ENCODE measurements at places on chromosomes 16 and 17. TPM values are rescaled to one million over a fixed set of nuclear protein-coding genes. Genes with fewer than 3 reads are reported as not detected.

- peak; percentile 94 for DNase-seq
Observed at GRCh38 chr17:78873519-78874340, 29.3 kb downstream of the CEP295NL start.

DNA sequence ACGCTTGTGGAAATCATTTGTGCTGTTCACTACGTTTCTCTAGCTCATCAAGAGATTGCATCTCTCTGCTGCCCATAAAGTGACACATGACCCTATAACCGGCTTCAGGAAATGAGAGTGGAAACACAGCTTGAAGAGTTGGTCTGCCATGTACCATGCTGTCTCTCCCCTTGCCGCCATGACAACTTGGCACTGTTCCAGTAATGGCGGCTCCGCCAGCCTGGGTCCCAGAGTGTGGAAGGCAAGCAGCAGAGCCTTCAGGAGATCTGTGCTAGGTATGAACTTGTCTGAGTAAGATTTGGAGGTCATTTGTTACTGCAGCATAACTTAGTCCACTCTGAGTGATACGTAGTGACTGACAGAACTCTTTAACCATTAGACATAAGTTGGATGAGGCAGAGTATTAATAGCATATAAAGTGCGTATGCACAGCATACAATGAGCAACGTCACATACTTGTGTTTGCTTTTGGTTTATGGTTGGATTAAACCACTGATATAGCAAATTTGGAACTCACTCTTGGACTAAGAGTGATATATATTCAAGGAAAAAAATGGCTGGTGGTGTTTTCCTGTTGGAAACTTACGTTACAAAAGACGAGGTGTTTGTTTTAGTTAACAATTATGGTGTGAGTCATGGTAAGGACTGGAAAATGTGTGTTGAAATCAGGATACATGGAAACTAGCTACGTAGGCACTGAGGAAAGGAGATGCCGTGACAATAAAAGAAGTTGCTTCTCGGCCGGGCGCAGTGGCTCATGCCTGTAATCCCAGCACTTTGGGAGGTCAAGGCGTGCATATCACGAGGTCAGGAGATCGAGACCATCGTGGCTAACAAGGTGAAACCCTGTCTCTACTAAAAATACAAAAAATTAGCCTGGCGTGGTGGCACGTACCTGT lies 24.4 kb upstream of the PMP22 start:
- DNase-seq, result no peak

DNA sequence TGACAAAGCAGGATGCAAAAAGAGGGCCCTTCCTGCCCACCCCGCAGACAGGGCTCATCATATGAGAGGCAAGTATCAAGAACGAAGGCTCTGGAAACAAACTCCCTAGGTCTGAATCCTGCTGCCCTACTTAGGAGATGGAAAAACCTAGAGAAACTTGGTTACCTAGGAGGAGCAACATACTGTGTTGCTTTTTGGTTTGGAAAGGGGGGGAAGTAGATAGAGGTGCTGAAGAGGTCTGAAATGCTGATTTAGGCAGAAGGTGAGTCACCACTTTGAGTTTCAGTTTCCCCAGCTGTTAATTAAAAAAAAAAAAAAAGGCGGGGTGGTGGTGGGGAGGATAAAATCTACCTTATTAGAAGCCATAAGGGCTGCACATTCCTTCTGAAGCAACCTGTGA lies 1.5 kb downstream of the N4BP1 start:
- no peak for DNase-seq

DNA sequence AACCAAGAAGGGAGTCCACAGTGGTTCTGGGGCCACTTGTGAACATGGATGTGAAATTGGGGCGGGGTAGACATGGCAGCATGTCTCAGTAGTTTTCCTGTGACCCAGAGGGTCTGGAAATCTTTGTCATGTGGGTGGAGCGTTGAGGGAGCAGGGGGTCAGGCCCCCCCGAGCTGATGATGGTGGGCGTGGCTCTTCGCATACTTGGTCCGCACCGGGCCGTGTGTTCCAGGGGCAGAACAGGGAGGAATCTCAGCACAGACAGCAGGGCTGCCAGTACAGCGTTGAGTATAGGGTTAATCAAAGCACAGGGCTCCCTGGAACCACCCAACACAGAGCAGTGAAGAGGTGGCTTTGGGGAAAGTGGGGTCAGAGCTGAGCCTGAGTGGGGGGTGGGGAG lies 267.5 kb downstream of the SEC14L1 start:
- DNase-seq, result no peak

GRCh38 chr16:4574919-4575705 lies 19.0 kb downstream of the C16orf96 start:
- DNase-seq, result peak; percentile 80

GRCh38 chr16:3013491-3013951 lies 798 bp downstream of the CLDN9 start:
- DNase-seq, result no peak

- DNase-seq, result no peak
Observed at GRCh38 chr17:27563532-27563931, 67.5 kb upstream of the LGALS9 start.

DNA sequence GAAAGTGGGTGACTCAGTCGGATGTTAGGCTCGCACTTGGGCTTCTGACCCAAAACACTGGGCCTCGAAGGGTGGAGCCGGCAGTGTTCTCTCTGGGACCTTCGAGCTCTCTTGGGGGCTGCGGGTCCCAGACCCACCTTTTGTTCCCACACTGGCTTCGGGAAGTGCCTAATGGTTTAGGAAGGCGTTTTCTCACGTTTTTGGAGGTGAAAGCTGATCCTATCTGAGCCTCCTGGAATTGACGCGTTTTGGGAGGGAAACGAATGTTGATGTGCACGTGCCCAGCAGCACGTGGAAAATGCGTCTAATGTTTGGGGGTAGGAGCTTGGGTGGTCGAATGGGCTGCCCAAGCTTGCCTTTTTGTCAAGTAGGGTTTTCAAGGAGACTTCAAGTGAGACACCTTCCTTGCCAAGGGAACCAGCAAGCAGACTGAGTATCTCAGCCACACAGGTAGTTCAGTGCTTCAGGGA lies 666 bp downstream of the HGS start:
- no peak for DNase-seq

GRCh38 chr17:68327823-68328557 lies 36.7 kb downstream of the ARSG start:
- DNase-seq, result no peak

DNA sequence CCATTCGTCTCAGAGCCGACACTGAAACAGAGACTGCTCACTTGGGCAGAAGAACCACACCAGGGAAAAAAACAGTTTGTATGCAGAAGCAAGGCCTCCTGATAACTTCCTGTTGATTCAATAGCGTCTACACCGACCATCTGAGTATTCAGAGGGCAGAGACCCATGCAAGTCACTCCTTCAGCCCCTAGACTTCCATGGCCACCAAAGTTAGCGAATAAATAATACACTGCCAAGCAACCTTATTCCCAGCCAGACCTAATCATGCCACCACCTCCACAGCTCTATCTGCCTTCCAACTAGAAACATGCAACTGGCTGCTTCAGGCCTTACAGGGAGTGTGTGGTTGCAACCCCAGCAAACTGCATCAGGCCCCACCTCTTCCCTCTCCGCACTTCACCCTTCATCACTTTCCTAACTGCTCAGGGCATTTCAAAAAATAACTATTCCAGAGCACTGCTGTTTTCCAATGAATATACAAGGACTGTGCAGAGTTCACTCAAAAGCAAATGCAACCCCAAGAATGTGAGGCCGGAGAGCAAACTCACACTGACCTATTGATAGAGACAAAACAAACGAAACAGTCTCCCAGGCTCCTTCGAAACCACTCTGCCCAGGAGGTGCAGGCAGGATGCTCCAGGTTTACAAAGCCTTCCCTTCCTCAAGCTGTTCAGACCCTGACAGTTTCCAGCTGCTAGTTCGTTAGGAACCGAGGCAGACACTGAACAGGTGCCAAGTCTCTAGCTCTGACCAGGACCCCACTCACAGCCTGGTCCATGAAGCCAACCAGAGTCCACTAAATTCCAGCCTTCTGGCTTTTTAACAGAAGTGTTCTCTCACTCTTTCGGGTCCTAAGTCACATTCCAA lies 3.6 kb downstream of the USP7 start:
- DNase-seq, result no peak

GRCh38 chr17:5437721-5438317 lies 1.1 kb downstream of the C1QBP start:
- DNase-seq, result no peak

DNA sequence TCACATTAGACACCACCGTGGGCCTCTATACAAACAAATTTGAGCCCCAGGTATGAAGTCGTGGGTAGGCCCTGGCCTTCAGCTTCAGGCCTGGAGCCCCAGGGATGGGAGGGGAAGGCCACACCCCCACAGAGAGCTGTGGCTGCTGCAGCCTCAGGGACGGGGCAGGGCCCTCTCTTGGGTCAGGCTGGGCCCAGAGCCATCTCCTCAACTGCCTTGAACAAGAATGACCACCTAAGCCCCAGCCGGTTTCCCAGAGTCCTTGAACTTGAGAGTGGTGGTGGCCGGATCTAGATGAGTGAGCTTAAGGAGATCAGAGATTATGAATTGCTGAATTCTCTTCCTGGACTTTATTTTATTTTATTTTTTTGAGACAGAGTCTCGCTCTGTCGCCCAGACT lies 18.6 kb downstream of the SCNN1B start:
- DNase-seq, result no peak

DNA sequence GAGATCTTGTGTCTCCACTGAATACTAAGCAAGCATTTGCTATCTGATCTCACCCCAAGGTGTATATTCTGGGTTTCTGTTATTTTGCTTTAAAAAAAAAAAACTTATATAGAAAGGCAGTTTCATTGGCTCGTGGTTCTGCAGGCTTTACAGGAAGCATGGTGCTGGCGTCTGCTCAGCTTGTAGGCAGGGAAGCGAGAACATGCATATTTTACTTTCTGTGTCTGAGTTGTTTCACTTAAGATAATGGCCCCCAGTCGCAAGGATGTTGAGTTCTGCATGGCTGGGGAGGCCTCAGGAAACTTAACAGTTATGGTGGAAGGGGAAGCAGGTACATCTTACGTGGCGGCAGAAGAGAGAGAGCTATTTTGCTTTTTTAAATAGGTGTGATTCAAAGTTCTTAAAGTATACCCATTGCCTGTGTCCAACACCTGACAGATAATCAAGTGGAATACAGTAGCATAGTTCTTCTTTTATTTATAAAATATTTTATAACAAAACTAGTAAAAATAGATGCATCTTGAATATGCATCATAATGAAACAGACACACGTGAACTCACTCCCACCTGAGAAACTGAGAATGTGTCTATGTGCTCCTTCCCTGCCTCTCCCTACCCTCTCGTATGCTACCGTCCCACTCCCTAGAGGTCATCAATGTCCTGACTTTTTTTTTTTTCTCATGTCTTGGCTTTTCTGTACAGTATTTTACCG lies 15.4 kb upstream of the ARHGAP17 start:
- DNase-seq, result no peak

- no peak for DNase-seq
Observed at GRCh38 chr16:26985100-26986065, 81.3 kb upstream of the C16orf82 start.

- no peak for DNase-seq
Observed at GRCh38 chr16:13902677-13903076, 17.3 kb upstream of the ERCC4 start.

DNA sequence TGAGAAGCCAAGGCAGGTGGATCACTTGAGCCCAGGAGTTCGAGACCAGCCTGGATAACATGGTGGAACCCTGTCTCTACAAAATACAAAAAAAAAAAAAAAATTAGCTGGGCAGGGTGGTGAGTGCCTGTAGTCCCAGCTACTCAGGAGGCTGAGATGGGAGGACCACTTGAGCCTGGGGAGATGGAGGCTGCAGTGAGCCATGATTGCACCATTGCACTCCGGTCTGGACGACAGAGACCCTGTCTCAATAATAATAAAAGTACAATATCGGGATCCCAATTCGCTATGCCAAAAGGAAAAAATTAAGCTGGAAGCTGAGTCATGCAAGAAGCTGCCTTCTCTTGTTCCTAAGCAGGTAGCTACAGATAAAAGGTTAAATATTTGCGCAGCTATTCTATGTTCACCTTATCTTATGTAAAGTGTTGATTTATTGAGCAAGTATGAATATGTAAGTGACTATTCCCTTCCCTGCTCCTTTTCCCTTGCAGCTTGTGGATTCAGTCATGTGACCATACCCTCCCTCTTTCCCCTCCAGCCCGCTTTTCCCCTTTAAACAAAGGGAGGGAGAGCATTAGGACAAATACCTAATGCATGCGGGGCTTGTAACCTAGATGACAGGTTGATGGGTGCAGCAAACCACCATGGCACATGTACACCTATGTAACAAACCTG lies 112.0 kb downstream of the LITAF start:
- DNase-seq, result no peak

- no peak for DNase-seq
Observed at GRCh38 chr17:10234033-10234432, 35.6 kb upstream of the GAS7 start.

- no peak for DNase-seq
Observed at GRCh38 chr17:34234616-34235015, 20.5 kb upstream of the CCL2 start.

DNA sequence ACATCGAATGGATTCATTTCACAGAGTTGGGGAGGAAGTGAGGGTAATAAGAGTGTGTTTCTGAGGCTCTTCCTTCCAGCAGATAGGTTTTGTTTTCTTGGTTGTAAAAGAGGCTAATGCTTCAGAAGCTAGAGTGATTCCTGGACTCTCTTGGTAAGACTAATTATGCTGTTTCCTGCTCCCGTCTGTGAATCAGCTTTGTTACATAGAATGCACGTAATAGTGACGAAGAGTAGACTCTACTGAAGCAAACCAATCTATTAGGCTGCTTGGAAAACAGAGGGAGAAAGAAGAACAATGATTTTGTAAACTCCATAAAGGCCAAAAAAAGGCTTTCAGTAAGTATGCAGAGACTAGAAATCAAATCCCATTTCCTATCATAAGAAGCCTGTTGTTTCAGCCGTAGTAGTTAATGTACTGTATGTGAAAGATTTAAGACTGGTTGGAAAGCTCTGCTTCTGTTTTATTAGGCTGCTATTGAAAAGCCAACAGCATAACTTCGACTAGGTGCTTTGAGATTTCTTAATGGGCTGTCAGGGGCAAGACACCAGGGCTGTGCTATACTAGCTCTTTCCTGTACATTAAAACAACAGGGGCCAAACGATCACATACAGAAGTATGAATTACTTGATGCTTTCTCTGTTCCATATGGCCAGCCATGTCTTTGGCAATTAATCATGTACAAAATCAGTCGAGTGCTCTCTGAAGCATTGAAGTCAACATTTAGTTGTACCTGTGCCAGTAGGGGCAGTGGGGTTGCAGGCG lies 219.0 kb downstream of the FTO start:
- DNase-seq, result no peak

GRCh38 chr17:2547176-2547575 lies 35.5 kb upstream of the METTL16 start:
- no peak for DNase-seq

The ENDOV gene
- 8.3 TPM for total RNA-seq

The OR1A1 gene
- not detected for total RNA-seq

The NTN1 gene
- 3.6 TPM for total RNA-seq

The PHF23 gene
- total RNA-seq, result 11.9 TPM

The ZNF652 gene
- 26.4 TPM for total RNA-seq

The CNGB1 gene
- total RNA-seq, result not detected

The ARL5C gene
- total RNA-seq, result 0.26 TPM

The SLC52A1 gene
- not detected for total RNA-seq

The KRTAP4-6 gene
- not detected for total RNA-seq

The KIF19 gene
- 3.3 TPM for total RNA-seq

The CAMKK1 gene
- total RNA-seq, result 9.3 TPM

The AFMID gene
- 78.9 TPM for total RNA-seq
